ENCODE measurements at places on chromosomes 1 and 21.

- DNase-seq: no peak
Observed at GRCh38 chr1:36088265-36088576, 471 bp upstream of the ADPRS start.

GRCh38 chr21:44907966-44908895 is 12.5 kb downstream of the ITGB2 start:
- no peak for DNase-seq

DNA sequence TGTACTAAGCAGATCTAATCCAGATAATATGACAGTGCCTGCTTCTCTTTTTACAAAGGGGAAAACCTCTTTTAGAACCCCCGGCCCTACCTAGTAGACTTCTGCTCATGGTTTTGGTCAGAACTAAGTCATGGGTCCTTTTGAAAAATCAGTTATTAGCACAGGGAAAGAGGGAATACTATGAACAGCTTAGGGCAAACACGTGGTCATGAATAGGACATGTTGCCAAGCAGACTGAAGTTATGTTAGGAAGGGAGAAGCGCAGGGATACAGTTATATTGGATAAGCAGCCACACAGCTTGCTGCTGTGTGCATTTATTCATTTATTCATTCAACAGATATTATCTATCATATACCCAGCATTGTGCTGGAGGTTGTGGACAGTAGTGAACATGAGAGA is 25.3 kb upstream of the IGSF3 start:
- no peak for DNase-seq

- DNase-seq: no peak
Observed at GRCh38 chr1:15264769-15265168, 17.7 kb downstream of the FHAD1 start.

- no peak for DNase-seq
Observed at GRCh38 chr1:221797506-221797905, 55.6 kb upstream of the DUSP10 start.

GRCh38 chr1:90174246-90174645 is 179.3 kb downstream of the ZNF326 start:
- DNase-seq: no peak

DNA sequence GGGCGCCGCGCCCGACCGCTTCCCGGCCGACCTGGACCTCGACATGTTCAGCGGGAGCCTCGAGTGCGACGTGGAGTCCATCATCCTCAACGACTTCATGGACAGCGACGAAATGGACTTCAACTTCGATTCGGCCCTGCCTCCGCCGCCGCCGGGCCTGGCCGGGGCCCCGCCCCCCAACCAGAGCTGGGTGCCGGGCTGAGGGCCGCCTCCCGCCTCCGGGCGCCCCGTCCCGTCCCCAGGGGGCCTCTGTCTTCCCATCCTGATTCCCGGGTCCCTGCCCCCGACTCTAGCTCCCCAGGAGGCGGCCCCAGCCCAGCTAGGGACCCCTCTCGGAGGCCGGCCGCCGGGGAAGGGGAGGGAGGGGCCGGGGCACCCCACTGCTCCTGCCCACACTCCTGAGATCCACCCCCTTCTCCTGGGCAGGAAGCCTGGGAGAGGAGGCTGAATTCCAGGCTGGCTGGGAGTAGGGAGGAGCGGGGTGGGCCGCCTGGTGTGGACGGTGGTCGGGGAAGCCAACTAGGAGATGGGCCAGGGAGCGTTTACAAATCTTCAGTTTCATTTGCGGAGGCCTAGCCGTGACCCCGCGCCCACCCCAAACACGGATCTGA is 21.4 kb downstream of the FOXO6 start:
- DNase-seq: no peak

- DNase-seq: no peak
Observed at GRCh38 chr1:9302745-9303524, 10.2 kb downstream of the SPSB1 start.

GRCh38 chr21:27265949-27266348 is 299.1 kb upstream of the ADAMTS5 start:
- no peak for DNase-seq

DNA sequence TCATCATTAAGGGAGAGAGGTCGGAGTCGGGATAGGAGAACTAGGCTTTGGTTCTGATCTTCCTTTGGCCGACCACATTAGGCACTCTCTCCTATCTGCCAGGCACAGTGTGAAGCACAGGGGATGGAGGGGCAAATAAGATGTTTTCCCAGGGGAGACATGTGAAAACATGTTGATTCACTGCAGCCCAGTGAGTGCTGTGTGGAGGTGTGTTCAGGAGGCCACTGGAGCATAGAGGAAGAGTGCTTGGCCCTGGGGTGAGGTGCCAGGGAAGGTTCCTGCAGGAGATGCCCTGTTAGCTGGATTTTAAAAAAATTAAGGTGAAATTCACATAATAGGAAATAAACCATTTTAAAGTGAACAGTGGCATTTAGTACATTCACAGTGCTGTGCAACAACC is 3.7 kb downstream of the VANGL2 start:
- no peak for DNase-seq

GRCh38 chr1:97158691-97159096 is 437.1 kb downstream of the PTBP2 start:
- no peak for DNase-seq

GRCh38 chr1:1925437-1926345 is 6.6 kb upstream of the TMEM52 start:
- DNase-seq: no peak

DNA sequence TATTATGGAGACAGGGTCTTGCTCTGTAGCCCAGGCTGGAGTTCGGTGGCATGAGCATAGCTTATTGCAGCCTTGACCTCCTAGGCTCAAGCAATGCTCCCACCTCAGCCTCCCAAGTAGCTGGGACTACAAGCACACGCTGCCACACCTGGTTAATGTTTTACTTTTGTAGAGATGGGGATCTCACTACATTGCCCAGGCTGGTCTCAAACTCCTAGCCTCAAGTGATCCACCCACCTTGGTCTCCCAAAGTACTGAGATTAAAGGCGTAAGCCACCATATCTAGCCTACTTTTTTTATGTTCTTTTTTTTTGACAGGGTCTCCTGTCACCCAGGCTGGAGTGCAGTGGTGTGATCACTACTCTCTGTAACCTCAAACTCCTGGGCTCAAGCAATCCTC is 5.9 kb upstream of the BCL2L15 start:
- no peak for DNase-seq

DNA sequence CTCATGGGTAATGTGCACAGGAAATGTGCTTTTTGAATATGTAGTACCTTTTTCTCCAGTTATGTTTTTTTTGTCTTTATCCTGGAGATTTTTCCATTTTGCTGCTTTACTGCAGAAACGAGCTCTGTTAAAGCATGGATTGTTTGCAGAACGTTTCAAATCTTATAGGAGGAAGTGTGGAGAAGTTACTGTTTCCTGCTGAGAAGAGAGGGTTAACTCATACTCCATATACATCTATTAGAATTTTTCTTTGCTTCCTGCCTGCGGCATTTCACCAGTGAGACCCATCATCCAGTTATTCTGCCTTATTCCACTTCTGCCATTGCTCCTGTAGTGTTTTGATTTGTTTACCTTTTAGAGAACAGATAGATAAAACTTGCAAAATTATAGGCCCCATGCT is 2.0 kb downstream of the RPRD2 start:
- no peak for DNase-seq

- DNase-seq: no peak
Observed at GRCh38 chr1:45385302-45385701, 45.1 kb upstream of the MUTYH start.

DNA sequence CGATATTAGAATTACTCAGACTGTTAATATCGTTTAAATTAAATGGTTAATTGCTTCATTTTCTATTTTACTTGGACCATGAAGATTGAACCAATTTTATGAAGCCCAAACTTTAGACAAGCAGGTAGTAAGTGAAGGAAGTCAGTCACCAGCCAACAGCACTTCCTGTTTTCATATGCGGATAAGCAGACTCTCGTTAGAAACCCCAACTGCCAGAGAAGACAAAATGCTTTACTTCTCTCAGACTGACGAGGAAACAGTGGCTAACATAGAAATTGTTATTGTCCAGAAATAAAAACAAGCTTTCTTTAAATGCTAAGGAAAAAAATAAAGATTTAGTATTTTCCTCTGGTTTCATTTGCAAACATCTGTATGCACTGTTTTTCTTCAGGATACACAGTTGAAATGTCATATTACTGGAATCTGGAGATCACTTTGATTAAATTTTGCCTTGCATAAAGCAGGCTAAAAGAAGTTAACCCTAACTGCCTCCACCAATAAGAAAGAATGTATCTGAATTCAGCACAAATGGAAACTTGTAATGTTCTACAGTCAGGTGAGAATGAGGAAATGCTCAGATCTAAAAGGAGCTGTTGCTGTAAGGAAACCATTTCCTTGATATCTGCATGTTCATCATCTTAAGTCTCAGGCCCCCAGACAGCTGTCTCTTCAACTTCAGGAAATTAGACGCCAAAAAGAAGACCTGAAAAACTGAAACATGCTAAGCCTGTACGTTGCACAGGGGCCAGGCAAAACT is 129.8 kb upstream of the SAMSN1 start:
- DNase-seq: no peak

DNA sequence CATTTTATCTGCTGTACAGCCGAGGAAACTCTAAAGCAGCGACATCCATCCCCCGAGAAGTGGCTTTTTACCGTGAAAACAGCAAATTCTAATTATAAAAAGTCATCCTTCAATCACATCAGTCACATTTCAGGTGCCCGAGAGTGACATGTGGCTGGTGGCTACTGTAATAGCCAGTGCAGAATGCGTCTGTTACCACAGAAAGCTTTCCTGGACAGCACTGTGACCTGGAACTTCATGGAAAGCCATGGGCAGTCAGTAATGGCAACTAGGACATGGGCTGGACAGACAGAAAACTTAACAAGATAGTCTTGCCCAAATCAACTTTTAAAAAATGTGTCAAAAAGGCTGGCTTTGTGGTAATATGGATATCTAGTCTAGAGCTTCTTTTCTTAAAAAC is 106.6 kb downstream of the BCAR3 start:
- no peak for DNase-seq

DNA sequence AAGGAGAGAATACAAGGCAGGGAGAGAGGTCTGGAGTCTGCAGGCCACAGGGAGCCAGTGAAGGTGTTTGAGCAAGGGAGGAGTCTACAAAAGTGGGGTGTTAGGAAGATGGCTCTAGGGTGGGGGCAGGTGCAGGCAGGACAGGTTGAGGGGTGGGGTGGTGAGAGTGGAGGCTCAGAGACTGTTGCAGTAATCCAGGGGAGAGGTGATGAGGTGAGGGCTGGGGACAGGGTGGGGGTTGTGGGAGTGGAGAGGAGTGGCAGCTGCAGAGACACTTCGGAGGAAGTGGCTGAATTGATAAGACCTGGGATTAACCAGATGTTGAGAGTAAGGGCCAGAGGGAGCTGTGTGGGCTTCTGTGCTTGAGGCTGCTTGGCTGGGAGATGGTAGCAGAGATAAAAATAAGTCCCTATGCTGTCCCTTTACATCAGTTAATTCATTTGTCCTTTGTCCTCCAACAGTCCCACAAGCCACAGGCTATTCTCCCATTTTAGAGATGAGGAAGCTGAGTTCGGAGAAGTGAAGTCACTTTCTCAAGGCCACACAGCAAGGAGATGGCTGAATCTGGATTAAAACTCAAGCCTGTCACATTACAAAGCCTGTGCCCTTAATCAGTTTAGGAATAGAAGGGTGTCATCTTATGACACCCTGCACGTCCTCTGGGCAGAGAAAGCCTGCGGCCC is 54.8 kb upstream of the SYNC start:
- no peak for DNase-seq

GRCh38 chr1:6435129-6435528 is 10.6 kb downstream of the ESPN start:
- no peak for DNase-seq

DNA sequence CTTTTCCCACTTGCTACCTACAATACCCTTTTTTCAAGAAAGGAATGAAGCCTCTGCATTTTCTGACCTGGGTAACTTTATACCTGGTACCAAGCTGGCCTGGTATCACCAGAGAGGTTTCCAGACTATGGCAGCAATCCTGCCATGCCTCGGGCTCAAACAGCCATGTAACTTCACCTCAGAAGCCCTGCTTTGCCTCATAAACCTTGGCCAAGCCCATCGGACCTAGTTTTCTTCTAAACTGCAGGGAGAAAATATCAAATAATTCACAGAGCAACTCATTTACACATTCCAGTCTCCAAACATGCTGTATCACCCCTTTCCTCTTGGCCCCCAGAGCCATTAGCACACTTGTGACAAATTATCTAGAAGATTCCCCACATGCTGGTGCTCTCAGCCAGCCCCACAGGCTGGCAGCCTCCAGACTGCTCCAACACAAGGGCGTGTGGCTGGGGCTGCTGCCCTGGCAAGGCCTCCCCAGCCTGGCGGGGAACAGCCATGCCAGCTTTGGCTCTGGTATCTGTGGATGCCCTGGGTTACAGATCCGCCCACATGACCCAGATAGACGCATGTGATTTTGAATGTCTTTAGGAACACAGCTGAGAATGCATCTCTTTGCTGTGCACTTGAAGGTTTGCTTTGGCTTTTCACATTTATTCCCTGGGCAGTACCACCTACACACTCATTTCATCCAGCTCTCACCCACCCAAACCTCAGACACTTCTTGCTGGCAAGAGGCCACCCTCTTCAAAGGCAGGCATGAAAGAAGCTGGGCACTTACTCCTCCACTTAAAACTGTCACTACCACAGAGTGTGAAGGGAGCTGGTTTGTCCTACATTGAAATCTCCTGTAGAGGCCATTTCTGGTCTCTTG is 70.0 kb upstream of the BCAR3 start:
- DNase-seq: no peak

- no peak for DNase-seq
Observed at GRCh38 chr1:167551362-167551761, 2.2 kb downstream of the CREG1 start.

DNA sequence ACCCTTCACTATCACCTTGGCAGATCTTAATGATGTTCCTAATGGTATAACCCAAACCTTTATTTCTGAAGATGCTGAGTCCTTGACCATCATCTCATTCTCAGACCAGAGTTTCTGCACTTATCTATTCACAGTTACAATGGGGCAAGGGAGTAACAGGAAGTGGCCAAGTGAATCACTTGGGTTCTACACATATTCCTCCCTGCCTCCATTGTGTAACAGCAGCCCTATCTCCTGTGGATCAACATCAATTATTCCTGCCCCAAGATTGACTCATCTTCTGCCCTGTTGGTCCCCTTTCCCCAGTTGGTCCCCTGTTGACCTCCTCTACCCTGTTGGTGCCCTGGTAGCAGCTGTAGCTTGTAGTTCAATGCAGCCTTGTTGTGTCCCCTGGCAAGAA is 10.3 kb upstream of the S100A7 start:
- no peak for DNase-seq

DNA sequence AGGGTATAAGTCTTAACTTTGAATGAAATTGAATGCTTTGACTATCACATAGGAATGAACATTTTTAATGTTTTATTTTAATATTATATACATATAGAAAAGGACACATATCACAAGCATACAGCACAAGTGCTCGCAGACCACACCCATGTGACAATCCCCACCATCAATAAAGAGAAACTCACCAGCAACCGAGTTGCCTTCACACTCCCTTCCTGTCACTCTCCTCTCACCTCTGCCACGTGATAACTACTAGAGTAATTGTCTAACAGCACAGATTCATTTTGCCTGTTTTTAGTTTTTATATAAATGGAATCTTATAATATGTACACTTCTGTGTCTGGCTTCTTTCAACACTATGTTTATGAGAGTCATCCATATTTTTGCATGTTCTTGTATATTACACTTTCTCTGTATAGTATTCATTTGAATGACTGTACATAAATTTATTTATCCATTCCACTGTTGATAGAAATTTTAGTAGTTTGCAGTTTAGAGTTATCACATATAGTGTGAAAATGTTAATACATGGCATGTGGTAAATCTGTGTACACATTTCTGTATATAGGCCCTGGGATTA is 304.9 kb upstream of the DUSP10 start:
- no peak for DNase-seq

All from stimulated activated CD4-positive, alpha-beta T cell treated with anti-CD3 and anti-CD28 coated beads, Interleukin-12 subunit alpha, Interleukin-12 subunit beta, amount 100 ng/mL, for 24 hours (primary cell).